ENCODE measurements at places on chromosomes 5 and 9. TPM values are rescaled to one million over a fixed set of nuclear protein-coding genes. Genes with fewer than 3 reads are reported as not detected.
A peak's percentile ranks its signal among the peaks of the same experiment; 100 is the strongest.

C5 gene
- total RNA-seq = 3.4 TPM

LIX1 gene
- 0.89 TPM for total RNA-seq

INSYN2B gene
- not detected for total RNA-seq

NRG2 gene
- 1.4 TPM for total RNA-seq

SLC12A7 gene
- total RNA-seq = 41.6 TPM

IL5 gene
- not detected for total RNA-seq

EFNA5 gene
- total RNA-seq = 5.9 TPM

SH2D3C gene
- total RNA-seq = 18.2 TPM

BSPRY gene
- 66.5 TPM for total RNA-seq

- no peaks in the 10 kb centered on the region for H3K27me3 ChIP-seq
- no peak for DNase-seq
- no peaks in the 10 kb centered on the region for H3K4me1 ChIP-seq
- H3K4me3 ChIP-seq = no peak overlapping the region
Measured at GRCh38 chr9:22840641-22841040, 394.0 kb downstream of the DMRTA1 start.

GRCh38 chr5:89499787-89500186 lies 616.8 kb upstream of the MEF2C start:
- no peaks in the 10 kb centered on the region for H3K4me1 ChIP-seq
- no peak for DNase-seq
- no peaks in the 10 kb centered on the region for H3K36me3 ChIP-seq
- H3K27ac ChIP-seq = no peak overlapping the region

DNA sequence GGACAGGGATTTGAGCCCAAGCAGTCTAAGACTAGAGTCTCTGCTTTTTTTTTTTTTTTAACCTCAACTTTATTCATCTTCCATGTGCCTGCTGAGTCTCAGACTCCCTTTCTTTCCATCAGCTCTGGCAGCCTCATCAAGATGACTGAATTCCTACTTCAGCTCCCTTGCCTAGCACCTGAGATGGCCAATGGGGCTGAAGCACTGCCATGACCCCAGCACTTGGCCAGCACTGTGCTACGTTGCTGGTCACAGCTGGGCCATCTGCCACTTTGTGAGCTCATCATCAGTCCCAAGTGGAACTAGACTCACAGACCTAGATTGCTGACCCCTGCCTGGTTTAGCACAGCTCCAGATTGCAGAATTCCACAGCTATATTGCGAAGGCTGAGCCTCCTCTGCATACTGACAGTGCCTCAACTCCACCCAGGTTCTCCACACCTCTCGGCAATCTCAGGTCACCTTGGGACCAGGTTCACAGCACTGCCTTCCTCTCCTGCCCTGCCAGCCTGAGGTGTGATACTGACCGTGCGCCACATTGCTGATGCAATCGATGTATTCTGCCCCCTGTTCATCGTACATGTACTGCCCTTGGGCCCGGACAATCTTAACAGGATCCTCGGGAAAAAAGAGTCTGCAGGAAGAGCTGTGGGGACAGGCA lies 1.6 kb downstream of the PHYKPL start:
- peaks cover 43% of the 10 kb centered on the region for H3K4me1 ChIP-seq
- DNase-seq = peak; percentile 34
- H3K27me3 ChIP-seq = no peaks in the 10 kb centered on the region
- peak overlapping the region; percentile 97 for H3K27ac ChIP-seq

- H3K36me3 ChIP-seq = no peaks in the 10 kb centered on the region
- no peak overlapping the region for H3K4me3 ChIP-seq
- no peak overlapping the region for H3K27ac ChIP-seq
Measured at GRCh38 chr9:121685795-121686377, 34.5 kb downstream of the DAB2IP start.

GRCh38 chr9:92424340-92424739 lies at the start of gene OMD:
Gene OMD (minus strand): TSS chr9:92424471. CDS start chr9:92417558, 6,913 bp downstream.
- no peak within 1 kb of the TSS for H3K4me3 ChIP-seq
- no peak within 1 kb of the TSS for H3K27ac ChIP-seq
- DNase-seq = no peak
- H3K27me3 ChIP-seq = no peaks in the 10 kb centered on the region
- H3K36me3 ChIP-seq = no peaks in the 10 kb centered on the region
- H3K4me1 ChIP-seq = no peaks in the 10 kb centered on the region

DNA sequence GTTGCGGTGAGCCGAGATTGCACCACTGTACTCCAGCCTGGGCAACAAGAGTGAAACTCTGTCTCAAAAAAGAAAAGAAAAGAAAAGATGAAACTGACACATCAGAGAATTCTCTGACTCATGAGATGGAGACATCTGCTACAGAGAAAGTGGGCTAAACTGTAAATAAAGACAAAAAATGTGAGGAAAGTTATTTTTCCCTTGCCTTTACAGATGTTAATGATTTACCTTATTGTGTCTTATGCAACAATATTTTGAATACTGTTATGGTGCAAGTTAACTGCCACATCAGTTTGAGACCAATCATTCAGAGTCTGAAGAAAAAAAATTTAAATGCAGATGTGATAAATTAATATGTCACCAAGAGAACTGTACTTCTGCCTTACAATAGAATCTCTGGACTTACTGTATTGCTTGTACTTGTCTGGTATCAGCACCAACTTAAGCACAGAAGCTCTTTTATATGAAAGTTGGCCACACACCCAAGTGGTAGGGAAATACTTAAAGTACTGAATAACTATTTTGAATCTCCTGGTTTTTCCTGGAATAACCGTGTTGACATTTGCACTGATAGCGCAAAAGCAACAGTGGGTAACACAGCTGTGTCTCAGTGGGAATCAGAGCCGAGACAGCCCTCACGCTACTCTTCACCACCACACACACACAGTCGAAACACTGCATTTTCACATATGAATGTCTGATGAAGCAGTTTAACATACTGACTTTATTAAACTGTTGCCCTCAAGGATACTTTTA lies 169.9 kb downstream of the FANCC start:
- no peaks in the 10 kb centered on the region for H3K36me3 ChIP-seq
- H3K27me3 ChIP-seq = no peaks in the 10 kb centered on the region
- no peak overlapping the region for H3K4me3 ChIP-seq
- no peak for DNase-seq

GRCh38 chr9:93450945-93451815 lies at the start of gene FAM120A:
Gene FAM120A (plus strand): TSS chr9:93451685. CDS start chr9:93451916, 231 bp downstream.
- peak within 1 kb of the TSS; percentile 94 for H3K27ac ChIP-seq
- DNase-seq = peak; percentile 74

- DNase-seq = no peak
- H3K27me3 ChIP-seq = no peaks in the 10 kb centered on the region
- H3K4me1 ChIP-seq = peaks cover 6% of the 10 kb centered on the region
- H3K27ac ChIP-seq = no peak overlapping the region
- no peak overlapping the region for H3K4me3 ChIP-seq
Measured at GRCh38 chr5:123528065-123528464, 16.1 kb downstream of the CSNK1G3 start.

- no peak for DNase-seq
- H3K27ac ChIP-seq = no peak overlapping the region
- no peaks in the 10 kb centered on the region for H3K36me3 ChIP-seq
- no peaks in the 10 kb centered on the region for H3K27me3 ChIP-seq
- no peak overlapping the region for H3K4me3 ChIP-seq
Measured at GRCh38 chr9:114273461-114273881, 49.4 kb upstream of the ORM1 start.

DNA sequence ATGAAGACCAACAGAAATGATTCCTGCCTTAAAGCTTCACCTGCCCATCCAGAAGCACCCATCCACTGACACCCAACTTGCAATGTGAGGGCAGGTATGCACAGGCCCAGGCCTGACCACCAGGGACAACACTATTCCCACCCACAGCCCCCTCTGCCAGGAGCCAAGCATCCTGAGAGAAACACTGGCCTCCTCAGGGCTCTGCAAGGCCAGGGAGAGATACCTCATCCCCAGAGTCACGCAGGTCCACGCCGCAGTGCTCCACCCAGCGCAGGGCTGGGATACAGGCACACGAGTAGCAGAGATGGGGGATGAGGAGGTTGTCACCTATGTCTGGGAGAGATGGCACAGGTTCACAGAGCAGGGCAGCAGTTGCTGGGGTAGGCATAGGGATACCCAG lies 99.4 kb downstream of the PSD2 start:
- no peaks in the 10 kb centered on the region for H3K36me3 ChIP-seq
- no peaks in the 10 kb centered on the region for H3K27me3 ChIP-seq
- no peak overlapping the region for H3K27ac ChIP-seq
- DNase-seq = no peak
